NCI-H2081 (cell line): ENCODE measurements at places on chromosomes 3 and 15.
A peak's percentile ranks its signal among the peaks of the same experiment; 100 is the strongest.

GRCh38 chr15:67927501-67928168 is 87.8 kb upstream of the RNU6-1 start:
- DNase-seq, result no peak

DNA sequence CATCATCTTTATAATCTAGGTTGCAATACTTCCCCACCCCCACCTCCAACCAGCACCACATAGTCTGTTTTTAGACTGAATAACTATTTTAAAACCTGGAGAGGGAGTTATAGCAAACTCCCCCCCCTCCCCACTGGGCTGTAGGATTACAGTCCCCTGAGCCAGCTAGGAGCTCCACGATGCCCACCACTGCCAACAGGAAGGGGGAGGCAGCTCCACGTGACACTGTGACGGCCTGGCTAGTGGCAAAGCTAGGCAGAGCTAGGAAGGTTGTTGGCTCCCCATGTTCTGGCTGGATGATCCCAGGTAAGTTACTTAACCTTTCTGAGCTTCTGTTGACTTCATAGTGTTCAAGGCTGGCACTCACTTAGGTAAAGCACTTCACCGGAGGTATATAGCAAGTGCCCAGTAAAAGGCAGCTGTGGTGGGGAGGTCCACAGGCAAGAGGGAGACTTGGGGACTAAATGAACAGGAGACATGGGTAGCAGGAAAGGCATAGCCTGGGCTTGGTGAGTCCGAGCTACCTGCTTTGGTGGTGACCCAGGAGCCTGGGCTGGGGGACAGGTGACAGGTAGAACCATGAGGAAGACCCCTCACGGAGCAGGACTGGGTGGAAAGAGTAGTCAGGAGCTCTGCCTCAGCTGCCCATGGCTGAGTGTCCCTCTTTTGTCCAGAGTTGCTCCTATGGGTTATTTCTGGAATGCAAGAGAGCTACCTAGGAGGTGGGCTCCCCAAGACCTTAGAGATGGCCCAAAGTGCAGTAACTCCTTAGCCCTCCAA is 4.0 kb upstream of the TBC1D21 start:
- no peak for DNase-seq

GRCh38 chr3:152682477-152682876 is 152.5 kb upstream of the P2RY1 start:
- DNase-seq, result no peak

- no peak for DNase-seq
These were observed 160.1 kb upstream of the PDZRN3 start for GRCh38 chr3:73784686-73785392.

- no peak for DNase-seq
These were observed 42.4 kb upstream of the HERC1 start for GRCh38 chr15:63876085-63876662.

GRCh38 chr3:181712553-181713279 is 991 bp downstream of the SOX2 start:
- peak; percentile 87 for DNase-seq

DNA sequence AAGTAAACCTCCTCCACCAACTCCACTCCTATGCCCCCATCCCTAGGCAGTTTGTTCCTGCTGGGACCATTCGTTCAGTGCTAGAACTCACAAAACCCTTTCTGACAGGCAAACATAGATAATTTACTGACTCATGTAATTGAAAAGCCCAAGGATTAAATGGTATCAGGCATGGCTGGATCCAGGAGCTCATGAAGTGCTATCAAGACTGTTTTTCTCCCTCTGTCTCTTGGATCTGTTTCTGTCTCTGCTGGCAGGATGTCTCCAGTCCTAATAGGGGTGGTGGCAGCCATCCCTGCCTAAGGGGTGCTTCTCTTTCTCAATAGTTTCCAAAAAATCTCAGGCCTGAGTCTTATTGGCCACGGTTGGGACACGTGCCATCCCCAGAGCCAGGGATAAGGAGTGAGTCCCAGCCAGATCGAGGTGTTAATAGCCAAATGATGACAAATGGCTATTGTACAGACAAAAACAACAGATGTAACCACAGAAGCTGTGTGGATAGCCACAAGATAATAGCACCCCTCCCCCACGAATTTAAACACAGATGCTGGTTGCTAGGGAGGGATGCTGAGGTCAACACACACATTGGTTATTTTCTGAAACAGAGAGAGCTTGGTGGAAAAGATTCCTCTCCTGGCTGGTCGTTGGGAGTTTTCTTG is 168.6 kb downstream of the SHQ1 start:
- DNase-seq, result peak; percentile 67

DNA sequence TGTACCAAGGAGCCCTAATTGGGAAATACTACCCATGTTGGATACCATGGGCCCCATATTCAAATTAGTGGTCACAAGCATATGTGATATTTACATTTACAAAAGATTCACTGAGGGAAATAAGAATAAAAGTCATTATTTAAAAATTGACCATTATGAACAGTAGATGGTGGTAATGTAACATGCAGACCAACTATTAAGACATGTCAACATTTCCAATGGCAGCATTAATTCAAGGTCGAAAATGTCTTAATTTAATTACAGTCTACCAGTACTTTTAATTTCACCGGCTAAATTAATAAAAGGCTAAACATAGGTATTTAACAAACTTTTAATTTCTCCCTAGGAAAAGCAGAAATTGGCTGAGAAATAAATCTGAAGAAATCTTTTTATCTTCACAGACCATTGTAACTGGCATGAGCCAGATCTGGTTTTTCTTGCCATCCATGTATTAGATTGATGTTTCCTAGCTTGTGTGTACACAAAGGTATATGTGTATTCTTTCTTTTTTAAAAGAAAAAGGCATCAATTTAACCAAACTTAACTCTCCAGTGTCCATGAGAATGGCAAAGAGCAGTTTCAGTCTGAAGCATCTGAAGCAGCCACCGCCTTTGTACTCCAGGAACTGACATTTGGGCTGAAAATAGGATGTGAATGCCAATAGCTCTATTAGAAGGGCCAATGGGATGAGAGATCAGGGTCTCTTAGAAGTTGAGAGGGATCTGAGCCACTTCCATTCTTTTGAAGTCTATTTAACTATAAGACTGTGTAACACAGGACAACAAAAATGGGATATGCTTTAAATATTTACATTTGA is 26.6 kb downstream of the NEK11 start:
- DNase-seq, result no peak

GRCh38 chr3:167246252-167246651 is 133.8 kb downstream of the ZBBX start:
- no peak for DNase-seq

DNA sequence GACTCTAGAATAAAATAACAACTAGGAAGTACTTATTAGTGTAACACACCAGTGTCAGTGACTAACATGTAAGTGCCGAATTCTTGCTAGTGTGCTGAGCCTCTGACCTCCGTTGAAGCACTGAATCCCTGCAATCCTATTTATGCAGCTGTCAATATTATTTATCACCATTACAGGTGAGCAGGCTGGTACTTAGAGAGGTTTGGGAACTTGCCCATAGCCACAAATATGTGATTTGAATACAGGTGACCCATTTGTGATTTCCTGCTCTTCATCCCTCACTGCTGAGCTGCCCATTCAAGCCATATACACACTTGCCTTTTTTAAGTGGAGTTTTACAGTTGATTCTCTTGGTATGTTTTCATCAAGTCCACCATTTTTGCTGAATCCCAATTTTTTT is 12.2 kb downstream of the EIF4E3 start:
- peak; percentile 85 for DNase-seq

DNA sequence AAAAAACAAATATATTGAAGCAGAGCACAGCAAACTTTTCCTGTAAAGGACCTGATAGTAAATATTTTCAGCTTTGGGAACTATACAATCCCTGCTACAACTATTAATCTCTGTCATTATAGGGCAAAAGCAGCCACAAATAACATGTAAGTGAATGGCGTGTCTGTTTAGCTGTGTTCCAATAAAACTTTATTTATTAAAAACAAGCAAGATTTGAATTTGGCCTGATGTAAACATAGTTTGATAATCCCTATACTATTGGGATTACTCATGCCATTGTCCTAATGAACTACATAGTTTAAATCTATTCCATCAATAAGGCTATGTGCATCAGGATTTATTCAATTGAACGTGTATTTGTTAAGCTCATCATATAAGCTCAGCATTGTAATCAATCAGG is 286.8 kb upstream of the CNTN6 start:
- DNase-seq, result no peak

GRCh38 chr15:41790756-41791546 is 16.7 kb downstream of the MAPKBP1 start:
- no peak for DNase-seq

DNA sequence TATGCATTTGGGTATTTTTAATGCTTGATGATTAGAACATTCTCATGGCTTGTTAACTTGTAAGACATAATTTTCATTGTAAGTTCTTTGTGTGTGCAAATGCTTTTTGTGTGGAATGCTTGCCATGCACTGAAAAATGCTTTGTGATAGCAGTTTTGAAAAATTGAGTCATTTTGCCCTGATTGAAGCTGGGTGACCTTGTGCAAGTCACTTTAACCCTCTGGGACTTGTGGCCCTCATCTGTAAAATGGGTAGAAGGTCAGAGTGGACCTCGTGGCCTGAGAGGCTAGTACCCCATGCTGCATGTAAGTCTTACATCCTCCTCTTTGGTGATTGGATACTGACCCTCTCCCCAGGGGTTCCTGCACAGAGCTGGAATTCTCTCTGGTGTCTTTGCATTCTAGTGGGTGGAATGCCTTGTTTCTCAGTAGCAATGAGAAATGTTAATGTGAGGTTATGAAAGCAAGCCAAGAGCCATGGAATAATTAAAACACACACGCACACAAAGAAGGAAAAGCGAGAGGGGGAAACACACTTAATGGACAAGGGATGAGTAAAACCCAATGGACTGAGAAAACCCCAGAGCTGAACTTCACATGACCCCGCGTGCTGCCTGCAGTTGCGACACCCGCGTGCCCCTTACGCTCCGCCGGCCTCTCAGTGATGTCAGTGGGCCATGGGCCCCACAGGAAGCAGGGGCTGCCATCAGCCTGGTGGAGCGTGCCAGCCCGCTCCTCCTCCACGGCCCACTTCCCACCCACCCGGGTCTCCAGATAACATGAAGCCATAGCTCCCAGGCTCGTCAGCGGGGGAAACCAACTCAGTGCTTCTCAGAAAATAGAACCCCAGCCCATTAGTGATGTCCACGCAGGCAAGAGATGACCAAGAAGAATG is 44.0 kb downstream of the SMAD3 start:
- DNase-seq, result no peak

DNA sequence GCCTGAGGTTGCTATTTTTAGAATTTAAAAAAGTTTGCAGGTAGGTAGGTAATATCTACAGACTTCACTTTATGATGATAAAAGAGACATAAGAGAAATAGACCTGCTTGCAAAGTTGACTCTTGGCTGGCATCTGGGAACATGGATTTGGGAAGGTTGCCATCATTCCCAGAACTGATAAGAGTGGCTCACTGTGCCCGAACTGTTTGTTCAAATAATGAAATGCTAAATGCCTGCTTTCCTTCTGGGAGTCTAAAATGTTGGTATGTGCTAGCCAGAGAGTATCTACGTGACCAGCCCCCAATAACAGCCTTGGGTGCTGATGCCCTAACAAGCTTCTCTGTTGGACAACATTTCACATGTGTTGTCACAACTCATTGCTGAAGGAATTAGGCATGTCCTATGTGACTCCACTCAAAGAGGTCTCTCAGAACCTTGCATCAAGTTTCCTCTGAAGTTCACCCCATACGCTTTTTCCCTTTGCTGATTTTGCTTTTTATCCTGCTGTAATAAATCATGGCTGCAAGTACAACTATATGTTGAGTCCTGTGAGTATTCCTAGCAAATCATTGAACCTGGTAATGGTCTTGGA is 95.5 kb downstream of the FHIT start:
- DNase-seq, result no peak

DNA sequence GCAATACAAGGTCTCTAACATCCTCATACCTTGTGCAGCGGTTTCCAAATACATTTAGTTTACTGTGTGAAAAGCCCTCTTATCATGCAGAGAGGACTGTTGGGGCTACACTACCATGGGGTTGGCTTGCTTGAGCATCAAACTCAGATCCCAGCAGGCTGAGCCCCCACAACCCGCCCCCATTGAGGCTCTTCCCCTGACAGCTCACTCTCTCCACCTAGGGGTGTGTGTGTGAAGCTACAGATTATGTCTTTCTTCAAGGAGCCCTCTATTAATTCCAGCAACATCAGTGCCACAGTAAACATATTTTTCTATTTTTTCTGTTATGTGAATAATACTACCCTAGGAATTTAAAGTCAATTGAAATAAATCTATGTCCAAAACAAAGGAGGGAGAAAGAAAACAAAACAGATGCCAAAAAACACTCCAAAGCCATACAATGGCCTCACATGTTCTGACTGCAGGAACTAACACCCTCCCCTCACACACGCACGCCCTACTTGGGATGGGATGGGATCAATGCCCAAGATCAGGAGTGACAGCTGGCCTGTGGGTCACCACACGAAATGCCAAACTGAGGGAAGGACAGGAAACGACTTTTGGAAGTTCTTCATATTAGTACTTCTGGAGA is 14.7 kb downstream of the TM4SF4 start:
- DNase-seq, result peak; percentile 32

- DNase-seq, result no peak
These were observed 14.2 kb downstream of the CHRM5 start for GRCh38 chr15:33982516-33982915.

GRCh38 chr15:84755736-84756527 is 7.5 kb downstream of the ZNF592 start:
- DNase-seq, result no peak

GRCh38 chr3:52787672-52788625 is 6.6 kb upstream of the ITIH3 start:
- no peak for DNase-seq

- no peak for DNase-seq
These were observed 22.5 kb upstream of the NANOGP8 start for GRCh38 chr15:35107561-35107960.

DNA sequence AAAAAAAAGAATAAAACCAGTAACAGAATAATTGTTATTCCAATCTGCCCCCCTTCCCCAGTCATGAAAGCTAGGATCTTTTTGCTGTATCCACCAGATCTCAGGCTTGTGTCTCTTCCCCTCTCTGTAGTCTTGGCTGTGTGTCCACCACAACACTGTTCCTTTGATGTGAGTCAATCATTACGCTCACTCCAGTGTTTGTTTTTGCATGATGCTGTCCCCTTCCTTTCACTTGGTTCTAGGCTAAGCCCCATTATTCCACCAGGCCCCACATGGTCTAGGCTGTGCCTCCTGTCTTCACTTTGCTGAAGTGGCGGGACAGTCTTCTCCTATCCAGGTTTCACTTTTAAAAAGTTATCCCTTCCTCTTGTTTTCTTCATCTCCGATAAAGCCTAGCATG is 13.6 kb downstream of the ACKR2 start:
- no peak for DNase-seq

GRCh38 chr3:161337311-161337710 is 34.0 kb downstream of the SPTSSB start:
- DNase-seq, result no peak
